Esophagus squamous epithelium (tissue), 5 donors: ENCODE measurements at places on chromosomes 4 and X. TPM values are rescaled to one million over a fixed set of nuclear protein-coding genes. Genes with fewer than 3 reads are reported as not detected.

DNA sequence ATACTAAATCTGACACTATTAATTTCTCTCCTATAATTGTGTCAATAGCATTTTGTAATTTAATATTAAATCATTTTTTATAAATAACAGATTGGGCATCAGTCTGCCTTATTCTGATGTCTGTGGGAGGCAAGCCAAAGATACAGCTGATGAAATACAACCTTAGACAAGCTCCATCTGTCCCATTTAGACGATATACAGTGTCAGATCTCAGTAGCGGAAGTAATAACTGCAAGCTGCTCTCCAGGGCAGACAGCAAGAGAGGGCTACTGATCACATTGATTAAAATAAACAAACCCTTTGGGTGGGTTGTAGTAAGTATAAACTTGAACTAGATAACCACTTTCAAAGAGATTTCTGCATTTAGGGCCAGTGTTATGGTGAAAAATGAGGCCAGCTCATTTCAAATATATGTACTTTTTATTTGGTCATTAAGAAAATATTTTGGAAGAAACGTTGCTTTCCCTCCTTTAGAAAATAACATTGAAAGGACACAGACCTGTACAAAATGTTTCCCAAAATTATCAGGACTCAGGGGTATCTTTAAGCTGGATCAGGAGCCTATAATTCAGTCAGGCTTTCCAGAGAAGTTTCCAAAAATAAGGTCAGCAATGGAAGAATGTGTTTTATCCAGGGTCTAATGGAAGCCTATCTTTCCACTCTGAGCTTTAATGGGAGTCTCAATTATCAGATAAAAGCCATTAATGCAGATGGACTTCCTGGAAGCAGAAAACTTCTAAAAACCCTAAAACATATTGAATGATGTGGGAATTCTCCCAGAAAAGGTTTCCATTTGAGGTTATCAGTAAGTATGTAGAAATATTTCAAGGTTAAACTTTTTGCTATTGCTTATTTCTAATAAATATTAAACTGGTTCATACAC is 1028.8 kb upstream of the IGFBP7 start:
- H3K4me1 ChIP-seq: no peaks in the 10 kb centered on the region
- DNase-seq: no peak
- no peak overlapping the region for H3K27ac ChIP-seq
- no peaks in the 10 kb centered on the region for H3K27me3 ChIP-seq

GRCh38 chr4:121679267-121679666 is 17.5 kb downstream of the ANXA5 start:
- H3K4me3 ChIP-seq: no peak overlapping the region
- H3K27me3 ChIP-seq: no peaks in the 10 kb centered on the region
- DNase-seq: no peak
- H3K4me1 ChIP-seq: no peaks in the 10 kb centered on the region

DNA sequence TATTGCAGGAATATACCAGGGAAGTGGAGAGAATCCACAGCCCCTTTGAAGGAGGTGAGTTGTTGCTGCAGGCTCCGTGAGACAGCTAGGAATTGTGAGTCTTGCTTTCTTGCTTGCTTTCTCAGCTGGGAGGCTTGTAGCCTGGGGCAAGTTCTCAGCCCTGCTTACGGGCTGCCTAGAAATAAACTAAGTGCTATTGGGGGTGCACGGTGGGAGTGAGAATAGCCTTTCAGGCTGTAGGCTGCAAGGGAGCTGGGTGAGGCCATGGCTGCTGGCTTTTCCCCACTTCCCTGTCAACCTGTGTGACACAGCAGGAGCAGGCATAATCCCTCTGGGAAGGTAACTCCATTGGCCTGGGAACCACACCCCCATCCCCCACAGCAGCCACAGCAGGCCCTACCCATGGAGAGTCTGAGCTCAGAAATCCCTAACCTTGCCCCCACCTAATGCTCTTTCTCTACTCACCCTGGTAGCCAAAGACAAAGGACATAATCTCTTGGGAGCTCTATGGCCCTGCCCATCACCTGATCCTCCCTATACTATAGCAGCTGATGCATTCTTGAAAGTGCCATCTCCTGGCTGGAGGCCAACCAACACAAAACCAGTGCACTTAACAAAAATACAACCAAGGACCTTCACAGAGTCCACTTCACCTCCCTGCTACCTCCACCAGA is 113.0 kb downstream of the MMRN1 start:
- H3K36me3 ChIP-seq: no peaks in the 10 kb centered on the region
- no peaks in the 10 kb centered on the region for H3K4me1 ChIP-seq
- H3K4me3 ChIP-seq: no peak overlapping the region
- no peak for DNase-seq
- H3K27me3 ChIP-seq: no peaks in the 10 kb centered on the region
- H3K27ac ChIP-seq: no peak overlapping the region

DNA sequence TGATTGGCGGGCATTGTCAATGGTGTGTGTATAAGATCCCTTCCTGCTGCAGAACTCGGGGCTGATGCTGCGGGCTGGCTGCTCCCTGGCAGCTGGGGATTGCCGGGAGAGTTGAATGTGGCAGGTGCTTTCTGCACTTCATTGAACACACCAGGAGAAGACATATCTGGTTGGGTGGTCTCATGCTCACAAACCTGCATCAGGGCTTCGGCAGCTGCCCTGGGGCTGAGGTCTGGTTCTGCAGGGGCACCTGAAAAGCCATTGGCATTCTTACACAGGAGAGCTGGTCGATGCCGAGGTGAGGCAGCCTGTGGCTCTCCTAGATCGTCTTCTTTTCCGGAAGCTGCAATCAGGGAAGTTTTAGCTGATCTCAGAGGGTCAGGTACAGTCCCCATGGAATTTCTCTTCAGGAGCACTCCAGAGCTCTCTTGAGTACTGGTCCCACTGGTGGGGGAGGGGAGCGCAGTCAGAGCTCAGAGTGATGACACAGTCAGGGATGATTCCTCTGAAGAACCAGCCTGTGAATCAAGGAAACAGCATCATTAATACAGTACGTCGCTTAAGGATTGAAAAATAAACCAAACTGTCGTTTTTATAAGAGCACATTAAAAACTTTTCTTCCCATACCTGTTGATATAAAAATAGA is 57.8 kb downstream of the GPRIN3 start:
- no peaks in the 10 kb centered on the region for H3K4me1 ChIP-seq
- H3K27ac ChIP-seq: no peak overlapping the region
- H3K27me3 ChIP-seq: no peaks in the 10 kb centered on the region
- H3K4me3 ChIP-seq: no peak overlapping the region

DNA sequence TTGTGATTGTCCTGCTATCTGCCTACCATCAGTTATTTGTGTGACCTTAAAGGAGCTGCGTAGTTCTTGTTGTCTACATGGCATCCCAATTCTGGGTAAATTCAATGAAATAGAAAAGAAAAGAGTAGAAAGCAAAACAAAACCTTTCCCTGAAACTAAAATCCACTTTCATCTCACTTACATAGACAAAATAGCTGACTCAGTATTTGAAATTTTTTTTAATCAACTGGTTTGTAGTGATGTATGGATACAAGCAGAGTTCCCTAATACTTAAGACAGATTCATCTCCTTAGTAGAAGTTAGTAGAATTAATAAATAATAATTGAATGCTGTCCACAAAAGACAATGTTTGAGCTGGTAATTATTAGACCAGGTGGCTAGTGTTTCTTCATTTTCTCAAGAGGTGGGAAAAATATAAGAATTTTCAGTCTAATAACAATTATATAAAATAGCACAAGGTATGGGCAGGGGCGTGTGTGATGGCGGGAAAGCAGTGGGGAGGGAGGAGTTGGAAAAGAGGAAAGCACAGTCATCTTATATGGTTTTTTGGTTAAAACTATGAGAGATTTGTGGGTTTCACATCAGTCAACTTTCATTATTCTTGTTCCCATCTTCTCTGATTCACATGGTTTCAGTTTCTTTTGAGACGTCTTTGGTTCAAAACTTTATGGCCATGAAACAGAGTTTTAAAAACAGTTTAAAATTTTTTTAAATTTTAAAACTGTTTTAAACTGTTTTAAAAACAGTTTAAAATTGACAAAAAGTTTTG is 275.2 kb downstream of the SPRY1 start:
- H3K4me3 ChIP-seq: no peak overlapping the region
- no peak for DNase-seq
- H3K4me1 ChIP-seq: peaks cover 3% of the 10 kb centered on the region

DNA sequence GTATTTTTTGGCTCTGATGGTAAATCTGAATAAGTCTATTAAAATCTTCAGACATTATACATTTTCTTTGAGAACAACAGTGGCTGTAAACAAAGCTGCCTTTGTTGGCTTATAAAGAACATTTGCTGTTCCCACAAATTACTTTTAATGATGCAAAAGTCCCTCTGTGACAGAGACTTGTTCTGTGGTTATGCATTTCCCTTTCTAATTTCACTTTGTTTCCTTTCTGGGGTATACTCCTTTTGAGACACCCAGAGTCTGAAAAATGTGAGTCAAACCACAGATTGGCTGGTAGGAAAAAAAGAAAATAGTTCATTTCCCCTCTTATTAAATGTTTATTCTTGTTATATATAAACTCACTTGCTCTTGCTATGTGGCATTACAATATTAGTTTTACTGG is 402.4 kb downstream of the PACRGL start:
- H3K27ac ChIP-seq: no peak overlapping the region
- no peak for DNase-seq
- no peak overlapping the region for H3K4me3 ChIP-seq
- no peaks in the 10 kb centered on the region for H3K36me3 ChIP-seq
- H3K27me3 ChIP-seq: no peaks in the 10 kb centered on the region

DNA sequence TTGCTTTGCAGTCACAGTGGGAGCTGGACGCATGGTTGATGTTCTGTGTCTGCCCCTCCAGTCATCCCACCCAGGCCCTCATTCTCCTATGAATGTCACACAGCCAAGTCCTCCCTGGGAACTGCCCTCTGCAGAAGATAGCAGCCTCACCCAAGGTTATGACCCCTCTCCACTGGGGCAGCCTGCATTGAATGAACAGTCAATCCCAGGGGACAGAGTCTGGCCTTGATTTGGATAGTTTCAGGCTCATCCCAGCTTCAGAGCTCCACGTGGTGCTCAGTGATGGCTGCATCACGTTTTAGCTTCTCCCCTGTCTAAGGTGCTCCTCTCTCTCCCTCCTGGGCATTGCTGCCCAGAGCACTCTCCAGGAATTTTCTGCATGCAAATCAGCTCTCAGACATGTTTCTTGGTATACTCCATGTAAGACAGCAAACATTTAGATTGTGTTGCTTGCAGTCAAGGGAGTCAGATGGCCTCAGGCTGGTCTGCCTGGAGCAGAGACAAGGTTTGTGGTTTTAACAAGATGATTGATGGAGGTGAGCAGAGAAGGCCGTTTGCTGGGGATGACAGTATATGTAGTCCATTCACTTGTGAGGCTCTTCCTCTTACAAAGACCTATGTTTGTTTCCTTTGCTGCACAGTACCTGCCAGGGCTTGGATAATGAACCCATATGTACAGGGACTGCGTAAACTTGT is 56.1 kb upstream of the MSX1 start:
- no peak overlapping the region for H3K27ac ChIP-seq
- no peaks in the 10 kb centered on the region for H3K27me3 ChIP-seq
- DNase-seq: no peak
- no peak overlapping the region for H3K4me3 ChIP-seq
- no peaks in the 10 kb centered on the region for H3K36me3 ChIP-seq

- H3K4me3 ChIP-seq: no peak within 1 kb of the TSS
- H3K27ac ChIP-seq: no peak within 1 kb of the TSS
- H3K27me3 ChIP-seq: no peaks in the 10 kb centered on the region
- no peak for DNase-seq
- no peaks in the 10 kb centered on the region for H3K36me3 ChIP-seq
These were observed at the start of gene PF4V1 for GRCh38 chr4:73853246-73853704. Gene PF4V1, plus strand, starts transcription at chr4:73853296. Its CDS starts 67 bp downstream, at chr4:73853363.

DNA sequence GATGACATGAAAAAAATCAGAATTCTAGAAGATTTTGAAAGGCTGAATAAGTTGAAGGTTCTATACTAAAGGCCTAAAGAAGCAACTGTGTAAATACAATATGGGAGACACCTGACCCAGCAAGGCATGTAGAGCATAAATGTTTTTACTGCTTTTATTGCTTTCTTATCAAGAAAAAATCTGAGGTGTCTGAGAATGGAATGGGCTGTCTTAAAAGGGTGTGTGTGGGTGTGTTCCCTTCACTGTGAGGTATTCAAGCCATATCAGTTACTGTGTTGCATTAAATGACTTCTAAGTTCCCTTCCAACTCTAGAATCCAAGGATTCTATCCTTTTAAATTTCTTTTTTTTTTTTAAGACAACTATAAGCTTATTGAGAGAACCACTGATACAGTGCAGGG is 15.7 kb downstream of the ATP8A1 start:
- no peak overlapping the region for H3K4me3 ChIP-seq
- no peaks in the 10 kb centered on the region for H3K36me3 ChIP-seq
- no peak overlapping the region for H3K27ac ChIP-seq
- no peak for DNase-seq
- H3K4me1 ChIP-seq: no peaks in the 10 kb centered on the region

DNA sequence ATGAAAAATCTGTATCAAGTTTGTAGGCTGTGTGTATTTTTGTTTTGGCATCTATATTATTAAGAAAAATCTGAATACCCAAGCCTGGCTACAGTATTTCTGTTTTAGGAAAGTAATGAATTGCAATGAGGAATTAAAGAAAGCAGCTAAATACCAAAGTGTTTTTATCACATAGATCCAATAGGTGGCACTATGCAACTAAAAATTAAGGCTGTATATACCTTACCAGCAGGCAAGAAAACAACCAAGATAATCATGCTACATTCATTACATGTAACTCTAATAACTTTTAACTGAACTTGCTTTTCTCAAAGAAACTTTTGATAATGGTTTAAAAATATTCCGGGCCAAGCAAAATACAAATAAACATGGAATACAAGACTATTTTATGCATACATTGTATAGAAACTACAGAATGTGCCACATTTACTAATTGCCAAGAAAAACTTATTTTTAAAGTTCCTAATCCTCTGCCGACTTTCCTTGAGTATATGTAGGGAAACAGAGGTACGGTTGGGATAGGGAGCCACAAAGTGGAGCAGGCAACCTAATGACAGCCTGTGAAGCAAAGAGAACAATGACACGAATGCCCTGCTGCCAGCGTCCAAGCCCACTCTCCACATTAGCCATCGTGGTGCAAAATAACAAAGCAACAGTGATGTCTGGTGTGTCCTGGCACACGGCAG is 63.7 kb downstream of the SEC24D start:
- H3K36me3 ChIP-seq: no peaks in the 10 kb centered on the region
- no peaks in the 10 kb centered on the region for H3K27me3 ChIP-seq
- DNase-seq: no peak
- H3K4me3 ChIP-seq: no peak overlapping the region

DNA sequence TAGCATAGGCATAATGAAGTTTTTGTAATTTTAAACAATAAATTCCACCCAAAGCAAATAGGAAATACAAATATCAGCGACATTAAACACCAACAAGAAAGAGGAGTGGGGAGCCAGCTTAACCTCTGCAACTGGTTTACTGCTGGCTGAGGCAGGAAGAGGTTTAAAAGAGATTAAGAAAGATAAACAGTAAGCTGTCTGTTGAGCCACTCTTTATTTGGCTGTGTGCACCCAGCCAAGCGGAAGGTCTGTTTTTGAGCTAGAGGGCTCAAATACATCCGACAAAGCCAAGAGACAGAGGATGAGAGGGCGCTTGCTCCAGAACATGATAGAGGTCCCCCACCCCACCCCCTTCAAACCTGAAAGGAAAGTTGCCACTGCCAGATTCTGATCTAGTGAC is 191.4 kb downstream of the MGST2 start:
- no peak overlapping the region for H3K27ac ChIP-seq
- H3K27me3 ChIP-seq: no peaks in the 10 kb centered on the region
- DNase-seq: no peak
- peaks cover 23% of the 10 kb centered on the region for H3K4me1 ChIP-seq
- no peaks in the 10 kb centered on the region for H3K36me3 ChIP-seq

Gene F8A1
- total RNA-seq: 13.7 TPM

Gene INTU
- 5.9 TPM for total RNA-seq

Gene SSX4B
- not detected for total RNA-seq

Gene CENPI
- 2.6 TPM for total RNA-seq

Gene HS3ST1
- total RNA-seq: 13.0 TPM

Gene CLCN3
- total RNA-seq: 66.3 TPM
